ENCODE measurements at places on chromosomes 7 and 10. TPM values are rescaled to one million over a fixed set of nuclear protein-coding genes. Genes with fewer than 3 reads are reported as not detected.

The GOLGA7B gene
- 4.9 TPM for total RNA-seq

The AMPH gene
- not detected for total RNA-seq

The FRAT1 gene
- 1.8 TPM for total RNA-seq

The OR13A1 gene
- not detected for total RNA-seq

The VWA2 gene
- not detected for total RNA-seq

The SEMA3D gene
- 0.05 TPM for total RNA-seq

The TMEM213 gene
- total RNA-seq = not detected

The IFIT3 gene
- 5.6 TPM for total RNA-seq

The CRHR2 gene
- not detected for total RNA-seq

The CPN1 gene
- total RNA-seq = 0.16 TPM

The PNLIP gene
- total RNA-seq = not detected

The ANK3 gene
- total RNA-seq = 0.78 TPM

The TRIM73 gene
- total RNA-seq = 3.1 TPM

The PTEN gene
- total RNA-seq = 48.3 TPM

The PNLIPRP1 gene
- not detected for total RNA-seq

The RADIL gene
- 2.0 TPM for total RNA-seq

The CARD11 gene
- total RNA-seq = 1.3 TPM

The SLC18A3 gene
- not detected for total RNA-seq
